ENCODE measurements at places on chromosomes 5 and 9.

DNA sequence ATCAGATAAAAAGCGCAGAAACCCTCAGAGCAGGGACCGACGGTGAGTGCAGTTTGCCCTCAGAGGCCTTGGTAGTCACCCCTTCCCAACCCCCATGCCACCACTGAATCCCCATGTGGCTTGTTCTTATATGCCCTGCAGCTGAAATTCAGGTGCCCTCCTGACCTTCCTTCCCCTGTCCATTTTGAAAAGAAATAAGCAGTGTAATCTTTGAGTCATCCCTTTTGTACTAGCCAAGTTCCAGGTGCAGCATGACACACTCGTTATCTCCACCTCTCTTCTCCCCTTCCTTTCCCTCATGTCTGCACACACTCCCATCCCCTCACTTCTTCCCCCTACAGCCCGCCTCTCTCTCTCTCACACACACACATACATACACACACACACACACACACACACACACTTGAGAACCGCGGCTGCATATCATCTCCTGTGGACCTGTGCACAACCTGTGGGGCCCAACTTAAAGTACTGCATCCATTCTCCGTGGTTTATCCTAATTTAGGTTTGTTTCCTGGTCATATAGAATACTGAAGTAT lies 53.1 kb downstream of the SYK start:
- DNase-seq: no peak

DNA sequence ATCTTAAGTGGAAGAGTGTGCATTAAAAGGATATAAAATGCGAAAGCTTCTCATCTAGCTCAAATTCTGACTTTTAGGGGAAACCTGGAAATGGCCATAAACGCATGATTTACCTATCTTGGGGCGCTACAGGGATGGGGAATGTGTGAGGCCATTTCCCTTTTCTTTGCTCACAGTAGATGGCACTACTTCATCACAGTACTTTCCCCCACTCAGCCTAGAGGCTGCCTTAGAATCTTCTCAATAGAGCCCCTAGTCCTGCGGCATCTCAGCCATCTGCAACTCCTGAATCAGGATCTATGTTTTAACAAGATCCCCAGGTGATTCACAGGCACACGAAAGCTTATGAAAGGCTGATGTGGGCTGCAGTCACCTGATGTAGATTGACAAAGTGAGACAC lies 110.8 kb downstream of the LHFPL2 start:
- no peak for DNase-seq

DNA sequence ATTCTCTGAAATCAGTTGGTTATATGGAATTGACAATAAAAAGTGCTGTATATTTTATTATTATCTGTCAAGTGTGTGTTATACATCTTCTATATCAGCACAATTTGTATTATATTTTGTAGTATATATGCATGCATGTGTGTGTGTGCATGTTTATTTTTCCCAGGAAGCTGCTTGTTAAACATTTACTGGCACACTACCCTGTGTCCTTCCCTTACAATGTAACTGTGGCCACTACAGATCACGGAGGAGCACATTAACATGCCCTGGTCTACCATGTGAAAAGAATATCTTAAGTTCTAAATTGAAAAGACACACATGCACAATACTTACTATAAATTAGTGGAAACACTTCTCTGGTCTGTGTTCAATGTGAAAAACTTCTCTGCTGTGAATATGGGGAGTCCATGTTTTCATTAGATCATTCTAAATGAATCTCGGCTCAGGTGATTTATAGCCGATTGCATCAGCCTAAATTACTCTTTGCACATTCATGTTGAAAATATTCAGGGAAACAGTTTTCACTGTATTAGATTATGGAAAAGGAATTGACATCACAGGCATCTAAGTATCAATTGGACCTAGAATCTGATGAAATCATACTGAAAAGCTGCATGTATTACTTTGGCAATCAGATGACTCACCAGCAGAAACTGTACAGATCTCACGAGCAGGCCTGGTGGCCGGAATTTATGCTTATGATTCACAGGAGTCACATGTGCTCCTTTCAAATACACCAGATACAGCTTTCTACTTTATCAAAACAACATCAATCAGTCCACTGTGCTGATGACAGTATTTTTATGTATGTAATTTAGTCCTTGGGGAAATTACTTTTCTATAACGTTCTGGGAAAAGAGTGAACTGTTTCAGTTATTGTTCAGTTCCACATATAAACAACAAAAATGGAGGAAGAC lies 39.4 kb downstream of the LURAP1L start:
- DNase-seq: peak; percentile 32

DNA sequence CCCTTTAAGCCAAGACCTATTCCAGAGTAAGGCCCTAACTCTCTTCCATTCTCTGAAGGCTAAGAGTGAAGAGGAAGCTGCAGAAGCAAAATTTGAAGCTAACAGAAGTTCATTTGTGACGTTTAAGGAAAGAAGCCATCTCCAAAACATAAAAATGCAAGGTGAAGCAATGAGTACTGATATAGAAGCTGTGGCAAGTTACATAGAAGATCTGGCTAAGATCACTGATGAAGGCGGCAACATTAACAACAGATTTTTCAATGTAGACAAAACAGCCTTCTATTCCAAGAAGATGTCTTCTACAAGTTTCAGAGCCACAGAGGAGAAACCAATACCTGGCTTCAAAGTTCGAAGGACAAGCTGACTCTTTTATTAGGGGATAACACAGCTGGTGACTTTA lies 1143.4 kb downstream of the CDH12 start:
- no peak for DNase-seq

GRCh38 chr5:124300815-124301621 lies 445.4 kb downstream of the ZNF608 start:
- DNase-seq: no peak

GRCh38 chr9:88435336-88435735 lies 47.1 kb downstream of the SPIN1 start:
- no peak for DNase-seq

- no peak for DNase-seq
Measured at GRCh38 chr5:97355775-97356174, 172.7 kb upstream of the RIOK2 start.

DNA sequence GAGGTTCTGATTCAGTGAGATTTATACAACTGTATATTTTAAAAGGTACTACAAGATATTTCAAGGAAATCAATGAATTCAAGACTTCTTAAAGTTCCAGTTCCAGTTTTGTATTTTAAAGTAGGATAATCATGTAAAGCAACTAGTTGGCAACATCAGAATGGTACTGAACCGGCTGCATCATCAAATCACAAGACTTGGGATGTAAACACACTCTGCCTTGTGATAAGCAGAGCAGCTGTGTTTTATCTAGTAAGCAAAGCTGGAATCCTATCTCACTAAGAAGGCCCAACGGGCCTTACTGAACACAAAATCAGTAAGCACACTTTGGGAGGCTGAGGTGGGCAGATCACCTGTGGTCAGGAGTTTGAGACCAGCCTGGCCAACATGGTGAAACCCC lies 327.2 kb upstream of the NREP start:
- DNase-seq: no peak

GRCh38 chr9:132062806-132063205 lies 16.9 kb downstream of the MED27 start:
- no peak for DNase-seq

GRCh38 chr9:70924895-70925547 lies 196.4 kb downstream of the TRPM3 start:
- peak; percentile 55 for DNase-seq

GRCh38 chr5:147712598-147712997 lies 69.9 kb downstream of the JAKMIP2 start:
- DNase-seq: no peak

- DNase-seq: no peak
Measured at GRCh38 chr9:73118286-73118685, 33.4 kb upstream of the ANXA1 start.

DNA sequence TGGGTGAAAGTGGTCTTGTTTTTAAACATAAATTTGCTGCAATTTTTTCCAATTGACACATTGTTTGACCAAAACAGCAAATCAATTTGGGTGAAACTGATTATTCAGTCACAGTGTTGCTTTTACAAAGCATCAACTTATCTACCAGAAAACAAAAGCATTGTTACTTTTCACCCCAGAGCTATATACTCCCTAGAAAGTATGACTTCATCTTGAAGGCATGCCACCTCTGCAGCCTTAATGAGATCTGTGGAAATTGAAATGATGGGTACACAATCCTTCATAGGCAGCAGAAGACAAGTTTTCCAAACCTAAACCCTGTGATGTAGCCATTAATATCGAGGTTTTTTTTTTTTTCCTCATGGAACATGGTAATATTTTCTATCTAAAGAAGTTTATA lies 615.9 kb downstream of the CHSY3 start:
- DNase-seq: no peak

DNA sequence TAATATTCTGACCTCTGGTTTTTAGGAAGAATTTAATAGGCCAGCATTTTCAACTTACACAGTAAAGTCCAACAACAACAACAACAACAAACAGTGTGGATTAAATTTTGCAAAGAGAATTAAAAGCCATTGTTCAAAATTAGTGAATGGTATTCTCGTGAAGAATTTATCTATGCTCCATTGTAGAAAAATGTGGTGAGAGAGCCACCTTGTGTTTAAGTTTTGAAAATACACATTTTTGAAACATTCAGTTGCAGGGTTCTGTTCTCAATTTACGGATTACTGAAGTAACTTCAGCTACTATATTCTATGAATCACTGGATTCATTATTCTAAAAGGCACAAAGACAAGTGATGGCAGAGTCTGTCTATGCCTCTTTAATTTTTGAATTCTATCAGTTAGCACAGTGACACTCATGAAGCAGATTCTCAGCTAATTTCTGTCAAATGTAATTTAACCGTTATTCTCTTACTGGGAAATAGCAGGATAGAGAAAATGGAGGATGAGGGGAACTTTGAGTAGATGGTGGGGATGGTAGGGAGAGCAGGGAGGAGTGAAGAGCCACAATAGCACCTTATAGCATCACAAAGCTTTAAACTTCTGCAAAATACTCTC lies 11.0 kb downstream of the CCDC152 start:
- DNase-seq: no peak

DNA sequence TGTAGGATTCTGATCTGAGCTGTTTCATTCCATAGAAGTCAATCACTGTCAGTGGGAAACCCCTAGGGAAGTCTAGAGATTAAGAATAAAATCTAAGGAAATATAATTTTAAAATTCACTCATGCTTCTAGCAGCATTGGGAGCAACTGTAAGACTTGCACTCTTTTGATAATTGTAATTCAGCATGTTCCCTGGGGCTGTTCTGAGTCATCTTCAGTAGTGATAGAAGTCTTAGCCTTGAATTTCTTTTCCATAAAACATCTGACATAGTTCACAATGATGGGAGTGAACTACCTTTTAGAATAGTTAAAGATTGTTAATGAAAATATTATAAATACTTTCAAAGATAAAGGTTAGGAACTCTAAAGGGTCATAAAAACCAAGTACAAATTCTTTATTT lies 935.8 kb downstream of the DTWD2 start:
- DNase-seq: no peak

DNA sequence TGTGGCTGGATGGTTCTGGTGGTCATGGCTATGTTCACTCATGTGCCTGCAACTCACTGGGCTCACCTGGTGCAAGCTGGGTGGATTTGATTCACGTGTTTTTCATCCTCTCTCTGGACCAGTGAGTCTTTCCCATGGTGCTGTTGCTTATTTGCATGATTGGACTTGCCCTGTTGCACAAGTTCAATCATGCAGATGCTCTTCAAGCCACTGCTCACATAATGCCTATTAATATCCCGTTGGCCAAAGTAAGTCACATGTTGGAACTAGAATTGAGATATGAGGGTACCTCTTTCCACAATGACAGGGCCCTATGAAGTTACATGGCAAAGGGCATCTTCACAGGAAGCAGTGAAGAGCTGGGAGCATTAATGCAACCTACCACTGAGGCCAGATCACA lies 26.5 kb upstream of the MROH2B start:
- DNase-seq: no peak

- DNase-seq: no peak
Measured at GRCh38 chr5:38650540-38650939, 94.1 kb upstream of the LIFR start.

- no peak for DNase-seq
Measured at GRCh38 chr5:124446120-124446519, 300.3 kb downstream of the ZNF608 start.

DNA sequence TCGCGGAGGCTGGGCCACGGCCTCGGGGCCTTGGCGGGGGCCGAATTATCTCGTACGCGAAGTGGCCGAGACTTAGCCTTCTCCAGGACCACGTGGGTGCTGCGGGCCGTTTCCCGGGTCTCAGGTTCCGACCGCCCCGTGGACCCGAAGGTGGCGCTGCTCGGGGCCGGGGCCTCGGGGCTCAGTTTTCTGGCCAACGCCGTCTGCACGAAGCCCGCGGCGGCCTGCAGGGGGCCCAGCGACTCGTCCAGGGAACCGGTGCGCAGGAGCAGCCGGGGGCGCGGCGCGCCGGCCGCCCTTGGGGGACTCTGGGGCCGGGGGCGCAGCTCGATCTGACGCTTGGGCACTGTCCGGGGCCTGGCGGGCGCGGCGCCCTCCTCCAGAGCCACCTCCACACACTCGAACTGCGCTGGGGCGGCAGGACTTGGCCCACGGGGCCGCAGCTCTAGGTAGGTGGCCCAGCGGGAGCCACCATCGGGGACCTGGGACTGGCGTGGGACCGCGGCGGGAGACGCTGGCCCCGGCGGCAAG lies 716 bp downstream of the PROB1 start:
- DNase-seq: no peak
